A549 treated with RU486 at 1 μM for 4 hours (cell line): ENCODE measurements at places on chromosomes 5 and 9. TPM values are rescaled to one million over a fixed set of nuclear protein-coding genes. Genes with fewer than 3 reads are reported as not detected.

SLC27A4 gene
- 32.1 to 49.1 TPM (median 43.3 TPM) in 5 replicates for total RNA-seq

IQGAP2 gene
- total RNA-seq: 1.0 to 1.8 TPM (median 1.3 TPM) in 5 replicates

COL15A1 gene
- 0.26 to 0.50 TPM (median 0.34 TPM) in 5 replicates for total RNA-seq

ORM2 gene
- not detected in 5 replicates for total RNA-seq

DCTN3 gene
- 102 to 123 TPM (median 108 TPM) in 5 replicates for total RNA-seq

IFNA13 gene
- total RNA-seq: not detected in 5 replicates

SLC36A3 gene
- total RNA-seq: not detected in 5 replicates

CKS2 gene
- 322 to 465 TPM (median 422 TPM) in 5 replicates for total RNA-seq

NPR3 gene
- total RNA-seq: 14.8 to 22.0 TPM (median 20.2 TPM) in 5 replicates

PCDHGA4 gene
- total RNA-seq: 0.06 to 0.19 TPM (median 0.09 TPM) in 5 replicates

ELAVL2 gene
- 0.10 to 0.19 TPM in 2 of 5 replicates, not detected in the others for total RNA-seq

SH3RF2 gene
- total RNA-seq: 2.9 to 3.8 TPM (median 3.2 TPM) in 5 replicates

OBP2B gene
- not detected in 5 replicates for total RNA-seq

MSANTD3 gene
- 70.1 to 85.3 TPM (median 74.2 TPM) in 5 replicates for total RNA-seq

GLRA1 gene
- total RNA-seq: not detected in 5 replicates

TAF11L5 gene
- not detected in 5 replicates for total RNA-seq

OTULINL gene
- 4.8 to 6.9 TPM (median 6.2 TPM) in 5 replicates for total RNA-seq

LRRC70 gene
- 0.11 to 0.59 TPM (median 0.21 TPM) in 3 of 5 replicates, not detected in the others for total RNA-seq

C9orf57 gene
- total RNA-seq: not detected in 5 replicates

FTMT gene
- total RNA-seq: not detected in 5 replicates

BNC2 gene
- 4.2 to 6.3 TPM (median 5.1 TPM) in 5 replicates for total RNA-seq

TAS2R1 gene
- not detected in 5 replicates for total RNA-seq

NUTM2F gene
- total RNA-seq: not detected in 5 replicates

C5orf63 gene
- 2.0 to 5.4 TPM (median 4.5 TPM) in 5 replicates for total RNA-seq

ABO gene
- total RNA-seq: not detected in 5 replicates

PCDHB14 gene
- 0.07 to 0.21 TPM (median 0.09 TPM) in 5 replicates for total RNA-seq

C9orf50 gene
- 0.14 TPM in 1 of 5 replicates, not detected in the others for total RNA-seq

CCT5 gene
- 493 to 767 TPM (median 533 TPM) in 5 replicates for total RNA-seq

TLR4 gene
- total RNA-seq: 0.12 to 0.31 TPM (median 0.13 TPM) in 5 replicates

DNM1 gene
- 74.6 to 95.2 TPM (median 86.0 TPM) in 5 replicates for total RNA-seq

CLIC3 gene
- 2.0 to 3.7 TPM (median 3.4 TPM) in 5 replicates for total RNA-seq

MEGF10 gene
- not detected in 5 replicates for total RNA-seq

DAB2 gene
- total RNA-seq: 9.0 to 13.5 TPM (median 11.5 TPM) in 5 replicates

DDX46 gene
- 57.1 to 79.4 TPM (median 65.4 TPM) in 5 replicates for total RNA-seq

PCDHAC2 gene
- 2.4 to 6.1 TPM (median 2.8 TPM) in 5 replicates for total RNA-seq

ARHGEF28 gene
- total RNA-seq: 12.0 to 15.9 TPM (median 15.0 TPM) in 5 replicates

PSAT1 gene
- total RNA-seq: 141 to 194 TPM (median 178 TPM) in 5 replicates
